ENCODE measurements at places on chromosomes 13 and 19.

DNA sequence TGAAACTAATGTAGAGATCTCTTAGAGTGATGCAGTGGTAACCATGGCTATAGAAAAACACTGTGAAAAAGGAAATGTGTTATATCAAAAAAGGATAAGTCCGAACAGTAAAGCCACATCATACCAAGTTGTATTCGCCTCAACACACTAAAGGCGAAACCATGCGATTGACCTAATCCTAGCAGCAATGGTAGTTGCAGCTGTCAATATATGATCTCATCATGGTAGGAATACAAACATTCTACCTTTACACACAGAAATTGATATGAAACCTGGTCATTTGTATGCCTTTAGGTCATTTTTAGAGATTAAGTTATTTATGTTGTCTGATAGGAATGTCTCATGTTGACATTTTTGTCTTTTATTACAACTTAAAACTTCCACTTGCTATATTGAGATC, 271.9 kb downstream of the SLITRK6 start:
- DNase-seq, result no peak

- no peak for DNase-seq
Measured at GRCh38 chr19:41323023-41323422, 13.1 kb downstream of the CCDC97 start.

DNA sequence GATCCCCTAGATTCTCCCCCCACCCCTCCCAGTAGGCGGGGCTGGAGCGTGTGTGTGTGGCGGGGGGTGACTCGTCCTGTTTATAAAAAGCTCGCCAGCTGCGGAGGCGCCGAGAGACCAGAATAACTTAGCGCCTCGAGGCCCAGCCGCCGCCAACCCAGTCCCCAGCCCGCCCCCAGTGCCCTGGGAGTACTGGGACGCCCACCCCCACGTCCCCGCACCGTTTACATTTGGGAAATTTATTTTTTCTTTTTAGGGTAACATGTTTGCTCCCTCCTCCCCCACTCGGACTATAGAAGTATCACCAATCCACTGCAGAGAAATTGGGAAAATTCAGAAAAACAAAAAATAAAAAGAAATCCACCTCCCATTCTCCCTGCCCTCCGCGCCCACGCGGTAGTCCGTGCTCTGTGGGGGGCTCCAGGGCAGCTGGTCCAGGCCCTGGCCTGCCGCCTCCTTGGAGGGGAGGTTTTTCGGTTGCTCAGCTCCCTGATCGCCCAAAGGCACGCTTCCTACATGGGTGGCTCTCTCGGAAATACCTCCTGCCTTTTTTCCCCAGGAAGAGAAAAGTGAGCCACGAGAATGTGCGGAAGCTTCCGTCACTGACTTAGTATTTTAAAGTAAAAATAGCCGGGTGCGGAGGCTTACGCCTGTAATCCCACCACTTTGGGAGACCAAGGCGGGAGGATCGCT, 1.5 kb upstream of the RAB3A start:
- DNase-seq, result peak; percentile 47

- no peak for DNase-seq
Measured at GRCh38 chr13:62453761-62454160, 1038.1 kb upstream of the PCDH20 start.

DNA sequence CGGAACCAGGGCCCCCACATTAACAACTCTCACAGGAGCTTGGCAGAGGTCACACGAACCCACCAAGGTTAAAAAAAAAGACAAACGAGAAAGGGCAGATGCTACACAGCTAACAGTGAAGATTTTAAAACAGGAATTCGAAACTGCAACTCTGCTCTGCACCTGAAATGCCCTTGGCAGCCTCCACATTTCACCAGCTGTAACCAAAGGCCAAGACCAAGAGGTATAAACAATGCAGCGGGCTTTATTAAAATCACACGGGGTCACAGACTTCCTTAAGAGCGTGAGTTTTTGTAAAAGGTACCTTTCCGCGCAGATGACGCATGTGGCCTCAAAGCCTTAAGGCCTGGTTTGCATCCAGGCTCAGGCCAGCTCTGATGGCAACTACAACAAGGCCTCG, 88.2 kb downstream of the STK24 start:
- DNase-seq, result no peak

DNA sequence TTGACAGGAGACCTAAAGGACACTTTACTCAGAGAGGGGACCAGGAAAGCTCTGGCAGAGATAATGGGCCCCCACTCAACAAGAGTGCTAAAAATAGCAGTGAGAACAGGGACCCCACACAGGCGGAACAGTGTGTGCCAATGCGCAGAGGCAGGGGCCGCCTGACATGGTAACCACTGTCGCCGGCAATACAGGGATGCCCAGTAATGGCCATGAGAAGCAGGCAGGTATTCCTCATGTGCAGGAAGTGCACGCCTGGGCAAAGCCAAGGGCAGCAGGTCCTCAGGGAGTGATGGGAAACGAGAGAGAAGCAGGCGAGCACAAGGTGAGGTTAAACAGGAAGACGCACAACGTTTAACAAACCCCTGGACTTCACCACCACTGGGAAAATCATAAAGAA, 757.1 kb downstream of the LIG4 start:
- DNase-seq, result no peak

DNA sequence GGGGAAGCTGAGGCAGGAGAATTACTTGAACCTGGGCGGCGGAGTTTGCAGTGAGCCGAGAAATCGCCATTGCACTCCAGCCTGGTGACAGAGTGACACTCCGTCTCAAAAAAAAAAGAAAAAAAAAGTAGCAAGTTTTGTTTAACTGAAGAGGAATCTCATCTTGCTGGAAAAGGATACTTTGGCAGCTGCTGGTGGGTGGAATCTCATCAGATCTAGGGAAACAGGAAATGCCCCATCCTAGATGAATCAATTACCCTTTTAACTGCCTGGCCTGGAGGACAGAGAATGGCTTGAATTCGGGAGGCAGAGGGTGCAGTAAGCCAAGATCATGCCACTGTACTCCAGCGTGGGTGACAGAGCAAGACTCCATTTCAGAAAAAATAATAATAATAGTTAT, 8.4 kb downstream of the ZNF320 start:
- DNase-seq, result no peak

DNA sequence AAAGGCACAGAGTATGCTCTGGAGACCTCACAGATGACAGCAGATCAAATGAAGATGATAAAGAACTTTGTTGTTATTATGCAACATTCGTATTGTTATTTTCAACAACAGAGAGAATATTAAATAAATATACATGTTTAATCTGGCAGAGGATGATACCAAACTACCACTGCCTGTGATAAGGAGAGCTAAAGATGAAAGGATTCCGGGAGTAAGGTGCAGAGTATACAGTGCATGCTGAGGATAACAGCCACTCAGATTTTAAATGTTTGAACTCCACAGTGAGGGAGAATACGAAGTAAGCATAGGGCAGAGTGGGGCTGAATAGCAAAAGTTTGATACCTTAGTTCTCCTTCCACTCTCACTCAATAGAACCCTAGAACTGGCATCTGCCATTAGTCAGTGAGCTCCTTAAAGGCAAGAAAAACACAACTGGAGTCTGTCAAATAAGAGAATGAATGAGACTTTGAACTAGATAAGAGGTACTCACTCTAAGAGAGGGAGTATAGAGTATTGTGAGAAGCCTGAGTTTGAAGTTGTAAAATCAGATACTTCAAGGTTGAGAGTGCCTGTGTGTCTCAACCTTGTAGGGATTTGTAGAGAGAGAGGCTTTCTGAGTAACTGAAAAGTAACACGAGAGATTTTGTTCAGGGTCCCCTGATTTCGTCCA, 78.5 kb downstream of the STARD13 start:
- no peak for DNase-seq

DNA sequence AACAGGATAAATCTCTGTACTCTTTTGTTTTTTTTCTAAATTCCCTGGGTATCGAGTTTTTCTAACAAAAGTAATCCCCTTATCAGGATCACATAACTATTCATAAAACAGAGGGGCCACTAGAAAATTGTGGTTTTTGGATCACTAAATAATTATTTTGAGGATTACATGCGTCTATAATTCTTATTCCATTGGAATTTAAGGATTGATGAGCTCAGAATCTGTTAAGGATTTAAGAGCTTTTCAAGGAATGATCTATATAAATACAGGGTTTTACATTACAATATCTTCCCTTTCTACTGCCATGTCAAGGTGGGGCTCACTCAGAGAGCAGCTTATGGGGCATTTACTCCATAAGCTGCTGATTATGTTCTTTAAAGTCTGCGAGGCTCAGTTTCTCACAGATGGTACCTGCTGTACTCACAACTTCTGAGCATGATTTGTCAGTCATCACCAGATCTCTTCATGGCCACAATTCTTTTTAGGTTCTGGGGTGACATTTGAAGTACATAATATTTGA, 449.8 kb downstream of the PCDH17 start:
- DNase-seq, result no peak

DNA sequence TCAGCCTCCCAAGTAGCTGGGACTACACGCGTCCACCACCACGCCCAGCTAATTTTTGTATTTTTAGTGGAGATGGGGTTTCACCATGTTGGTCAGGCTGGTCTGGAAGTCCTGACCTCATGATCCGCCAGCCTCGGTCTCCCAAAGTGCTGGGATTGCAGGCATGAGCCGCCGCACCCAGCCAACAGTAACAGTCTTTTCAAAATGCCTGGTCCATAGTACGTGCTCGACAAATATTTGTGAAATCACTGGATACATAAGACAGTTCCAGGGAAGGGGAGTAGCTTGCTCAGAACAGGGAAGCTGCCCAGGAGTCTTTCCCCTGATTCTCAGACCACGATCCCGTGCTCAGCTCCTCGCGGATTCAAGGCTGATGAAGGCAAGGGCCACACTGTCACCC, 30.5 kb downstream of the CACNG6 start:
- no peak for DNase-seq

GRCh38 chr13:20942938-20943559, 40.5 kb upstream of the XPO4 start:
- no peak for DNase-seq

GRCh38 chr19:56671613-56671994, at the start of gene ZNF835:
TSS of gene ZNF835 (minus strand) at chr19:56671757. CDS start at chr19:56665198, 6,559 bp downstream.
- DNase-seq, result peak; percentile 94

DNA sequence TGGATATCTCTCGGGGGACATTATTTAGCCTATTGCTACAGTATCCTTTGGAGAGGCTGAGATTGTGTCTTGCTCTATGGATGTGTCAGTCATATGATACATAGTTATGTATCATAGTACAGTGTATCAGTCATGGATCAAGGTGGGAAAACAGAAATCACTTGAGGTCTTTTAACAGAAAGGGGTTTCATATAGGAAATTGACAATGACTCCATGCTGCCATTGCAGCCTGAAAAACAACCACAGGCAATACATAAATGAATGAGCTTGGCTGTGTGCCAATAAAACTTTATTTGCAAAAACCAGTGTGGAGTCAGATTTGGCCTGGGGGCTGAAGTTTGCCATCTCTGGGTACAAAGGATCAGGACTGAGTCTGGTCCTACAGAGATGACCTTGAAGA, 35.4 kb downstream of the COLGALT1 start:
- DNase-seq, result no peak

DNA sequence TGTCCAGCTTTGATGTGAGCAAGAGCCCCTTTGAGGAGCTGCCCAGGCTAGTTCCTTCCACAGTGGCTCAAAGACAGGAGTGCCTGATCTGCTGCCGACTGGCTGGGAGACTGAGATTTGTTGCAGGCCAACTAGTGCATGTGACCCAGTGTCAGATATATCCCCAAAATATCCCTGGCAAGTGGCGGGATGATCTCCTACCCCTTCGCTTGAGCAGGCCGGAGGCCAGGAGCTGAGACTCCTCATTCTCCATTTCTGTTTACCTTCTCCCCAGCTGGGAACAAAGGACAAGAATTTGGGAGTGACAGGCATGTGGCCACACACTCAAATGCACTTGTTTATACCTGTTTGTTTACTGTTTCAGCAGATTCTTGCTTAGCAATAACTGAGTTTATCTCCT, 37.1 kb upstream of the XPO4 start:
- no peak for DNase-seq

- DNase-seq, result no peak
Measured at GRCh38 chr13:74266861-74267260, 132.7 kb upstream of the KLF12 start.

DNA sequence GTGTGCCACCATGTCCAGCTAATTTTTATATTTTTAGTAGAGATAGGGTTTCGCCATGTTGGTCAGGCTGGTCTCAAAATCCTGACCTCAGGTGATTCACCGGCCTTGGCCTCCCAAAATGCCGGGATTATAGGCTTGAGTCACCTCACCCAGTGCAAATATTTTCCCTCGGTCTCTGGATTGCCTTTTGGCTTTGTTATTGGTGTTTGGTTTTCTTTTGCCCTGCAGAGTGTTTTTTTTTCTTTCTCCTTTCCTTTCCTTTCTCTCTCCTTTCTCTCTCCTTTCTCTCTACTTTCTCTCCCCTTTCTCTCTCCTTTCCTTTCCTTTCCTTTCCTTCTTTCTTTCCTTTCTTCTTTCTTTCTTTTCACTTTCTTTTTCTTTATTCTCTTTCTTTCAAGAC, 33.2 kb downstream of the KDM4B start:
- DNase-seq, result no peak

DNA sequence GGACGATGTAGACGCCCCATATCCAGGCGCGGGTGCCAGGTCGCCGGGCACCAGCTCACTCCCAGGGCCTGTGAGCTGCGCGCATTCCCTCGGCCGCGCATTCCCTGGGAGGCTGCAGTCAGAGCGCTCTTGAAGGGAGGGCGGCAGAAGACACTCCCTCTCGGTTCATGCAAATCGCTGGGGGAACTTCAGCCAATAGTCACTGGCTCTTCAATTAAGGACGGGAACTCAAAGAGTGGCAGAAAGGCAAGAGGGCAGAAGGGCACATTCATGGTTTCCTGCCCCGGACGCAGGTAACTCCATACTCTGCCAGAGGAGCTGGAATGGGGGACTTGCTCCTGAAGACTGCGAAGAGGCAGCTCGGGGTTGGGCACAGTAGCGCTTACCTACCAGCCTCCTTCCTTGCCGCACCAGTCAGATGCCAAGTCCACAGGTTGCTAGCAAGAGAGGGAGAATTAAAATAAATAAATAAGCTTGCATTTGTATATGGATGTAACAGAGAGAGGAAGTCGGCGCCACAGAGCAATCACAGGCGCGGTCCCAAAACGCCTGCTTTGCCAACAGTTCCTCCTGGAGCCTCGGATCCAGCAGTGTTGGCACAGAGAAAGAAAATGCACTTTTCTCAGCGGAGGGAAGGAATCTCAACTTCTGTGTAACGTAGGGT, 459 bp downstream of the PCDH20 start:
- no peak for DNase-seq

- no peak for DNase-seq
Measured at GRCh38 chr19:4713384-4713951, 10.2 kb downstream of the DPP9 start.

GRCh38 chr19:4580961-4581665, 21.6 kb upstream of the SEMA6B start:
- DNase-seq, result no peak

DNA sequence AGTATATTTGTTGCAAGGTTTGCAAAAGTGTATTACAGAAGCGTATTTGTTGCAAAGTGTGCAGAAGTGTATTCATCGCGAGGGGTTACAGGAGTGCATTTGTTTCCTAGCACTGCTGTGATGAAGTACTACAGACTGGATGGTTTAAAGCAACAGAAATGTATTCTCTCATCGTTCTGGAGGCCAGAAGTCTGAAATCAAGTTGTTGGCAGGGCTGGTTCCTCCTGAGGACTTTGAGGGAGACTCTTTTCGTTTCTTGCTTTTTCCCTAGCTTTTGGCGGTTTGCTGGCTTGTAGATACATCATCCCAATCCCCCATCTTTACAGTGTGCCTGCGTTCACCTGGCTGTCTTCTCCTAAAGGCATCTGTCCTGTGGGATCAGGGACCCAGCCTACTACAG, 127.9 kb upstream of the USP29 start:
- DNase-seq, result no peak

GRCh38 chr19:38554676-38555141, 63.0 kb downstream of the MAP4K1 start:
- no peak for DNase-seq
